ENCODE measurements at places on chromosomes 1 and 21.
A peak's percentile ranks its signal among the peaks of the same experiment; 100 is the strongest.

- no peak for DNase-seq
Observed at GRCh38 chr1:14592004-14592631, 6.4 kb upstream of the KAZN start.

DNA sequence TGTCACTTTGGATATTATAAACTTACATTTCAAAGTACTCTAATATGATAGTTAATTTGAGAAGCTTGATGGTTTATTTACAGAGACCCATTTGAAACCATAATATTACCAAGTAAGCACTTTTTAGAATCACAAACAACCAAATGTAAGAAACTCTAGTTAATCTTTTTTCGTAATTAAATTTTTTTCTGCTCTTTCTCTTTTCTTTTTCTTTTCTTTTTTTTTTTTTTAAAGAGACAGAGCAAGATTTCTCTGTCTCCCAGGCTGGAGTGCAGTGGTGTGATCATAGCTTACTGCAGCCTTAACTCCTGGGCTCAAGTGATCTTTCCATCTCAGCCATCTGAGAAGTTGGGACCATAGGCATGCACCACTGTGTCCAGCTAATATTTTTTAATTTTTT lies 5.2 kb downstream of the RAVER2 start:
- DNase-seq, result no peak

DNA sequence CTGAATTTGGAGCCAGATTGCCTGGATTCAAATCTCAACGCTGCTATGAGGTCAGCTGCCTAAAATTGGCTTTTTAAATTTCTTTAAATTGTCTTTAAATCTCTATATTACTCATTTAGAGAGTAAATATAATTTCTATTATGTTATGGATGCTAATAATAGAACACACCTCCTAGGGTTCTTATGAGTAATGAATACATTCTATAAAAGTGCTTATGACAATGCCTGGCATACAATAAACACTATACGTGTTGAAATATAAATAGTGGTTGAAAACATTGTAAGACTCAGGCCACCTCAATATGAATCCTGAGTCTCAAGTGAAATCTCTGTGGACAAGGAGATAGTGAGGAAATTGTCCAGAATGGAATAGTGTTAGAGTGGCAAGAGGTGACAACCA lies 31.0 kb upstream of the PHGDH start:
- DNase-seq, result no peak

- DNase-seq, result no peak
Observed at GRCh38 chr1:200670242-200671118, 773 bp upstream of the DDX59 start.

- peak; percentile 41 for DNase-seq
Observed at GRCh38 chr1:234726359-234726943, 116.5 kb upstream of the IRF2BP2 start.

DNA sequence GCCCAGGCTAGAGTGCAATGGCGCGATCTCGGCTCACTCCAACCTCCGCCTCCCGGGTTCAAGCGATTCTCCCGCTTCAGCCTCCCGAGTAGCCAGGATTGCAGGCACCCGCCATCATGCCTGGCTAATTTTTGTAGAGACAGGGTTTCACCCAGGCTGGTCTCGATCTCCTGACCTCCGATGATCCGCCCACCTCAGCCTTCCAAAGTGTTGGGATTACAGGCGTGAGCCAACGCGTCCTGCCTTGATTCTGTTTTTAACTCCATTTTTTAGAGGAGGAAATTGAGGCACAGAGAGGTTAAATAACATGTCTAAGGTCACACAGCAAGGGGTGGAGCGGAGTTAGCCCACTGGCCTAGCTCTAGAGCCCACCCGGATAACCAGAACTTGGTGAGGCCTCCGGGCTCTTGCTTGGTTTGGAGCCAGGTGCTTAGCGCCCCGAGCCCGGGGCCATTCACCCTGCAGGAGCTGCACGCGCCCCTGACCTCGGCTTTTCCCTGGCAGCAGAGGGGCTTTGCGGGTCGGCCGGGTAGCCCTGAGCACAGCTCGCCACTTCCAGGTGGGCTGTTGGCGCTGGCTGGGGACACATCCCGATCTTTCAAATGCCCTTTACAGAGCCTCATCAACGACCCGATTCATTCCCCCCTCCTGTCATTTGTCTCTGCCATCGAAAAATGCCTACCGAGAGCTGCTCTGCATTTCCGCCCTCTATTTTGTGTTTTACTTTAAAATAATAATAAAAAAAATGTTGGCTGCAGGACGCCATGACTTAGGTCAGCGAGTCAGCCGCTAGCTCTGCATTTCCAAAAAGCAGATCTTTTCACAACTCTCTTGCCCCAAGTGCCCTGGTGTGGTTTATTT lies 11.2 kb downstream of the SIM2 start:
- no peak for DNase-seq

DNA sequence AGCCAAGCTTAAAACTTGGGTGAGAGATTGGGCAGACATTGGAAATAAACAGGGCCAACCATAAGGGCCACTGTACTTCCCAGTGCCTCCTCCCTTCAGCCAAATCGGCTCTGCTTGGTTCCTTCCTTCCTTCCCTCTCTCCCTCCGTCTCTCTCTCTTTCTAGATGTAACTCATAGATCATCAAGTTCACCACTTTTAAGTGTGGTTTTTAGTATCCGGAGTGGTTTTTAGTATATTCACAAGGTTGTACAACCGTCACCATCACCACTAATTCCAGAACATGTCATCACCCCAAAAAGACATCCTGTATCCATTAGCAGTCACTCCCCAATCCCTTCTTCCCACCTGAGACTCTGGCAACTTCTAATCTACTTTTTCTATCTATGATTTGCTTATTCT lies 51.0 kb downstream of the MYSM1 start:
- DNase-seq, result no peak

GRCh38 chr1:64823691-64824476 lies 79.0 kb downstream of the RAVER2 start:
- peak; percentile 10 for DNase-seq

GRCh38 chr1:53725238-53725689 lies 13.7 kb downstream of the GLIS1 start:
- no peak for DNase-seq

DNA sequence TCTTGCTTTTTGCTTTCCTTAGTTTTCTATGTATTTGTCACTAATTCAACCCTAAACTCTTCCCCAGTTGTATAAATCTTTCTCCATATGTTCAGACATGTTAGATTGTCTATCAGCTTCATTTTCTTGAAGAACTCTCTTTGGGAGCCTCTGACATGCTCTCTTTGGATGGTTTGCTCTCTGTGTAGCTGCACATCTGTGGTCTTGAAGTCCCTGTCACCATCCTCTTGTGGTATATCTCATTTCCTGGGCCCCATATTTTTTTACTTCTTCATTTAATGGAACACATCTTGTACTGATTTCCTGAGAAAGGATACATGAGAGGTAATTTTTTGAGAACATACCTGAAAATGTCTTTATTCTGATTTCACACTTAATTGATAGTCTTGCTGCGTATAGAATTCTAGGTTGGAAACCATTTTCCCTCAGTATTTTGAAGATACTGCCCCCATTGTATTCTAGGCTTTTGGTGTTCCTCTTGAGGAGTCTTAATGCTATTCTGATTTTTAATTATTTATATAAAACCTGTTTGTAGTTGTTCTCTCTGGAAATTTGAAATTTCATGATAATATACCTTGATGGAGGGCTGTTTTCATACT lies 72.6 kb downstream of the ST3GAL3 start:
- DNase-seq, result no peak

DNA sequence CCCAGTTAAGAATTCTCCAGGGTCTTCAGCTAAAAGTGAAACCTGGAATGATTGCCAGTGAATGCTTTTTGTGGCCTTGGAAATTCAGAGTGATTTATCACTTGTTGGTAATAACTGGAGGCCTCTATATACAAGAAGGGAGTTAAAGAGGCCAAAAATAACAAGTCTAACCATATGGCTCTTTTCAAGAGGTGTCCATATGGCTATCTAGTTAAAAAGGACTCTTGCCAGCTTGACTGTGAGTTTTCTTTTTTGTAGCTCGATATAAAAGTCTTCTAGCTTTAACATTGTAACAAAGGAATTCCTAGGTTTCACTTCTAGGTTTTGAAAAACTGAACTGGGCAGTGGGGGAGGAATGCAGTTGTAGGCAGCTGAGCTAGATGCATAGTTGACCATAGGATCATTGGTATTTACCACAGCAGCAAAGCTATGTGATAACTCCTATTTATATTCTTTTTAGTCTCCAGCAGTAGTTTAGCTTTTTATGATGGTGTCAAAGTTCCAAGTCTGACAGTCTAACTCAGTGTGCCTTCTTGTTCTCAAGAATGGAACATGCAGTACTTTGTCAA lies 44.4 kb downstream of the CACHD1 start:
- DNase-seq, result no peak

DNA sequence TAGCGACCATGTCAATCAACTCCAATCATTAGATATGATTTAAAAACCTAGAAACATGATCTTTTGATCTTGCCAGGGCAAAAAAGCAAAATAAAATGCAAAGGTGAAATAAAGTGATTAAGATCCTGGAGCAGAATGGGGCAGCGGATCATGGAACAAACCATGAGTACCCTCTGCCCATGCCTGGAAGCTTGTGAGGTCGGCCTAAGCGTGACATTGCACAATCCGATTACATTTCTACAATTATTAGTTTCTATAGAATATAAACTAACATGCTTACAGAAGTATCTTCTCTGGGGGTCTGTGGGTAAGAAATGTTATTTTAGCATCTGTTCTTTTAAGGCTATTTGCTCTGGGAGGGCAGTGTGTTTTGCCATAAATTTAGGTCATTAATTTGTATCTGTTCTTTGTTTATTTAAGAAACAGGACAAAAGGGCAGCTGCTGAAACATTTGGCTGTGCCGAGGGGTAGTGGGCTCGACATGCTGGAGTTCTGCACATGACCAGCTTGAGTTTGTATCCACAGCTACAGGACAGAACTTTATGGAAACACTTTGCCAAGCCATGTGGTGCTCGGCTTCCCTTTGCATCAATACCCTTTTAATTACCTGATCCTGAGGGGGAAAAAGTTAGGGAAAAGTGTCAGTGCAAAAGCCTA lies 55.9 kb downstream of the ZBTB18 start:
- DNase-seq, result no peak

DNA sequence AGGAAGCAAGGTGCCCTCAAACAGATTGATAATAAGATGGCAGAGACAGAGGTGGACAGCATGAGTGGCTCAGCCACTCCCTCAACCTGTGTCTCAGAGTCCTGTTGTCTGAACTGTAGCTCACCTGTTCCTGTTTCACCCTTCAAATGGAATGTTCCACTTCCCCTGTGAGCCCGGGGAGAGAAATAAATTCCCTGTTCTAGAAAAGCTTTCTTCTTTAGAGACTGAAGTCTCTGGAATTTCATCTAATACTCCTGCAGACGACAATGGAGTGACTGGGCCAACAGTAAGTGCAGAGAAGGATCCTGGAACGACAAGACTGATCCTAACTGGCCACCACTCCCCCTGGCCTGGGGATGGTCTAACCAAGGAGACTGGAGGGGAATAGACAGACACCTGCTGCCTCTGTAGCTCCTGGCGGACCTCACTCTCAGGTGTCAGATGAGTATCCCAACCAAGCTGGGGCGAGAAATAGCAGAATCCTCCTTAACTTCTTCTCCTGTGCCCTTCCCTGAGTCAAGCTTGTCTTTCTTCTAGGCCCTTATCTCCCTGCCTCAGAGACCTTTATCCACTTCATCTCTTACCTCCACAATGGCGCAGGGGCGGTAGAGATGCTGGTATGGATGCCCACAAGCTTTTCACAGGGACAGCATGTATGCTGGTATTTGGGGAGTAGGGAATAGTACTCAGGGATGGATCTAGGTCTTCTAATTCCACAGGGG lies 45.4 kb downstream of the PLEKHA6 start:
- DNase-seq, result peak; percentile 98

GRCh38 chr1:230641900-230642262 lies 400 bp upstream of the COG2 start:
- DNase-seq, result no peak

GRCh38 chr1:240732390-240732789 lies 120.4 kb upstream of the GREM2 start:
- DNase-seq, result peak; percentile 2

- DNase-seq, result no peak
Observed at GRCh38 chr1:247448107-247448791, 9.7 kb downstream of the OR2B11 start.
